ENCODE measurements at places on chromosomes 3 and 15. TPM values are rescaled to one million over a fixed set of nuclear protein-coding genes. Genes with fewer than 3 reads are reported as not detected.

TJP1 gene
- polyA plus RNA-seq = 23.0 TPM

DPPA4 gene
- 0.29 TPM for polyA plus RNA-seq

IVD gene
- 41.4 TPM for polyA plus RNA-seq

GHSR gene
- 0.07 TPM for polyA plus RNA-seq

CTXND1 gene
- polyA plus RNA-seq = 0.10 TPM

ADAMTSL3 gene
- polyA plus RNA-seq = 0.85 TPM

NLGN1 gene
- polyA plus RNA-seq = 0.24 TPM

FRMD5 gene
- 0.10 TPM for polyA plus RNA-seq

PLAAT1 gene
- 0.18 TPM for polyA plus RNA-seq

CCDC54 gene
- not detected for polyA plus RNA-seq

IQSEC1 gene
- 28.0 TPM for polyA plus RNA-seq

TAGLN3 gene
- polyA plus RNA-seq = 0.71 TPM

ZCWPW2 gene
- 0.77 TPM for polyA plus RNA-seq

REC114 gene
- 0.15 TPM for polyA plus RNA-seq

GRCh38 chr3:193875601-193876321 lies 260.2 kb upstream of the HES1 start:
- DNase-seq = no peak

- no peak for DNase-seq
These were observed 605.8 kb upstream of the NAALADL2 start for GRCh38 chr3:174253196-174253823.

- no peak for DNase-seq
These were observed 862.5 kb downstream of the CADM2 start for GRCh38 chr3:85821130-85821756.

GRCh38 chr15:62912808-62913207 lies 129.7 kb upstream of the TPM1 start:
- DNase-seq = no peak

DNA sequence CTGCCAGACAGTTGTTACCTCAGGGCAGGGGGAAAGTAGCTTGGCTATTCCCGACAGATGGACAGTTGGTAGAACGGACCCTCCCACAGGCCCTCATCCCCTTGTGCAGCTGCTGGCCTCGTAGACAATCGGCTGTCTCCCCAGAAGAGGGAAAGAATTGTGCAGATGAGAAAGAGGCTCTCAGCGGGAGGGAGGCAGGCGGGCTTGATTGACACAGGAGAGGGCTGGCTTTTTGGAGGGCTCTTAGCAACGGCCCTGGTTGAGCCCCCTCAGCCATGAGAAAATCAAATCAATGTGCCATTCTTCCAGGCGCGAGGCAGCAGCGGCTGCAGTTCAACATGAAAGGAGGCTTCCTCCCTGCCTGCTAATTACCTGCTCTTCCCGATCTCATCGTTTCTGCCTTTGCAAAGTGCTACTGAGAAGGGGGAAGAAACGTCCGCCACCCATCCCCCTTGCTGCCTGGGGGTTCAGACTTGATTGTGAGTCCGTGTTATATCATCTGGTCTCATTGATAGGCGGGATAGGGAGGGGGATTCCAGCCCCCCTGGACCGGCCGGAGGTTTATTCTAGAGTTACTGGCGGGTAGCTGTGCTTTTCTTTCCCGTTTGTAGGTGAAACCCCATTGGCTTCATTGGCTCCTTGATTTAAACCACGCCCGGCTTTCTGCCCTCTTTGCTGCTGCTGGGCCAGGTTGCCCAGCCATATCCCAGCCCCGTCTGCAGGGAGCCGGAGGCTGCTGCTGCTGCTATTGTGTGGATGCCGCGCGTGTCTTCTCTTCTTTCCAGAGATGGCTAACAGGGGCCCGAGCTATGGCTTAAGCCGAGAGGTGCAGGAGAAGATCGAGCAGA lies at the start of gene TAGLN3:
Gene TAGLN3, plus strand, starts transcription at position 287 of the 848 bp plus-strand sequence. Its CDS starts 501 bp downstream, at position 788.
- peak; percentile 49 for DNase-seq

DNA sequence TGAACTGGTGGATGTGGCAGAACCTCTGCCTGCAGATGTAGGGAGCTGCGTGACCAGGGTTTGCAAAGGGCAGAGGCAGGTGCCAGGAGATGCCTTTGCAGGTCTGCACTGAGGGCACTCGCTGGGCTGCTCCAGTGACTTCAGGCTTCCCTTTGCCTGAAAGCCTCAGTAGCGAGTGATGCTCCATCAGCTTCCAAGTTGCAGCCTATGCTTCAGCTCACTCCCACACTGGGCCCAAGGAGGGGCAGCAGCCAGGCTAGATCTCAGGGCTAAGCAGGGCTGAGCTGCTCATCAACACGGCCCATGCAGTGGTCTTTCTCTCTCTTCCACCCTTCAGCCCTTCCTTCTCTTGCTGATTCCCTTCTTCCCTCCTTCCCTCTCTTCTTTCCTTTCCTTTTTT lies 78.3 kb upstream of the RGMA start:
- no peak for DNase-seq

DNA sequence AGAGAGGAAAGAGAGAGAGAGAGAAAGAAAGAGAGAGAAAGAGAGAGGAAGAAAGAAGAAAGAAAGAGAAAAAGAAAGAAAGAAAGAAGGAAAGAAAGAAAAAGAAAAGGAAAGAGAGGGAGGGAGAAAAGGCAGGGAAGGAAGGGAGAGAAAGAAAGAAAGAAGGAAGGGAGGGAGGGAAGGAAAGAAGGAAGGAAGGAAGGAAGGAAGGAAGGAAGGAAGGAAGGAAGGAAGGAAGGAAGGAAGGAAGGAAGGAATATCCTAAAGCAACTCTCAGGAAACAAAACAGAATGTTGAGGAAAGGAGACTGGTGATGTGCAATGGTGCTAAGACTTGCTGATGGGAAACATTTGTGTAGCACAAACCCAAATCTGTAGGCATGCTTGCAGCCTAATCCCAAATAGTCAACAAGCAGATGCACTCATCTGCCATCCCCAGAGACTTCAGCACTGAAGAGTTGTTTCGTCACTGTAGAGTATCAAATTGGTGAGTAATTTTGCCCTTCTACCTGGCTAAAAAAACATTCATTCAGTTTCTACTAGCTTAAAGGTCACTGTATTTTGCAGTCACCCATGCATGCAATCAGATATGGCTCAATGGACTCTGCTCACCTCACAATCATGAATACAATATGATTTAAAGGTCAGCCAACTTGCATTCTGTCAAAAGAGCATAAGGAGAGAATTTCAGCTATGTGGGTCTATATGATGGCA lies 480.3 kb downstream of the FGF12 start:
- no peak for DNase-seq

GRCh38 chr15:96735632-96736240 lies 405.2 kb downstream of the NR2F2 start:
- DNase-seq = no peak

- DNase-seq = no peak
These were observed 99.9 kb downstream of the GMPS start for GRCh38 chr3:155970398-155970797.

DNA sequence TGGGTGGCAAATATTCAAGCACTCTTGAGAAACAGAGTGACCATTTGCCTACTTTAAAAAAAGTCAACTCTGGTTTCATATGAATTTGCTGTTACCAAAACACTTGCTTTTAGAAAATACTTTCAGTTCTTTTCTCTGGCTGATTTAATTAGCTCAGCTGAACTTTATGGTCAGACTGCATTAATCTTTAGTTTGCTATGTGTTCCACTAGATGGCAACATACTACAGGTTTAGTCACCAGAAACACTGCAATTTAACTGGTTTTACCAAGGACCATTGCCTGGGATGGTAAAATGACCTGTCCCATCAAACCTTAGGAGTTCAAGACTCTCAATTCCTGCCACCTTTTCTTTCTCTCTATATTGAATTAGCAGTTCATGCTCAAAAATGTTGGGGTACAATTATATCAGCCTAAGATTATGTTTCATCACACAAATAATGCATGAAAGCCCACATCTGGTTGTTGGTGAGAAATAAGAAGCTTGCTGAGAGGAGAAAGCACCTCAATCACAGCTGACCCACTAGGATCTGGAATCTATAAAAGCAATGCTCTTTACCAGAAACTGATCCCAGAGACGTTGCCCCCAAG lies 14.2 kb downstream of the EIF4E3 start:
- peak; percentile 74 for DNase-seq

GRCh38 chr3:194925614-194926013 lies 239.9 kb downstream of the FAM43A start:
- no peak for DNase-seq

GRCh38 chr3:141442446-141442845 lies 44.4 kb upstream of the RASA2 start:
- DNase-seq = peak; percentile 91

DNA sequence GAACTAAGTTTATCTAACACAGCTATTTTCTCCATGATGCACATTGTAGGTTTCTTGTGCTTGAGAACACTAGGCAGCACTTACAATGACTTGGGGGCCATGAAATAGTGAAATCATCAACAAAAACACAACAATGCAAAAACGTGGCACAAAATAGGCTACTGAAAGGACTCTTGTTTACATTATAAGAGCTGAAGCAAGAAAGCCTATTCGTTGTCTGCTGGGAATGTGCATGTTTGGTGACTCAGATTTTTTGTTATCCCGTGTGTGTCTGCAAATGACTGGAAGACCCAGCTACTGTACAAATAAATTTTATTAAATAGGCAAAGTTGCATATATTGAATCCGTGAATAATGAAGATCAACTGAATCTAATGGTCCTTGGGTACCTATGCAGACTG lies 85.0 kb downstream of the TCF12 start:
- no peak for DNase-seq

- DNase-seq = no peak
These were observed 483.2 kb upstream of the TBL1XR1 start for GRCh38 chr3:177680472-177680821.

GRCh38 chr15:78617516-78617915 lies 3.3 kb downstream of the CHRNA3 start:
- no peak for DNase-seq

DNA sequence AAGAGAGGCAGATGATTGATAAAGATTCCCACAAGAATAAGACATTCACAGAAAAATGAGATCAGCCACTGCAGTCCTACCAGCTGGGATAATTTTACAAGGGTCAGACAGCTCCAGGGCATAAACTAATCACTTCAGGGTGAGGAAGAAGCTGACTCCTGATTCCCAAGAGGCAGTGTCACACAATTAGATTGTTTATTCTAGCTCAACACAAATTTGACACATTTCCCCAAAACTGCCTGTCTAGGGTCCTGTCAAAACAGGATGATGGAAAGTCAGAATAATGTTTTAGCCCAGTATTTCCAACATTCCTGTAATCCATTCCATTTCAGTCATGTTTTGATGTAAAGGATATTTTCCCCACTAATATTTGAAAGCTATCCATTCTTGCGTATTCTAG lies 110.8 kb downstream of the TNIK start:
- no peak for DNase-seq

DNA sequence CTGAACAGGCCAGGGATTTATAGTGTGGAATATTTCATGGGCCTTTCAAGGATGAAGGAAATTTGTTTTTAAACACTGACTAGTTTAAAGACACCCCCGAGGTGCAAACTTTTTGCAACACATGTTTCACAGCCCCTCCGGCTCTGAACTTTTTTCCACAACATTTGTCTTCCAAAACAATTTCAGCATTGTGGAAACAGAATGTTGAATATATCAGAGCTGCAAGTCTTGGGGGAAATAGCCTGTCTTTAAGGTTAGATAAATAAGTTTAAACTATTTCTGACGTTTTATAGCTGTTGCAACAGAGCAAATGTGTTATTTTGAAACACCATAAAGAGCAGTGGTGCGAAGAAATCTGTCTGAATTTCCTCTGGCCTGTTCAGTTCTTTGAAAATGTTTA lies 229.2 kb upstream of the GOLGA6L4 start:
- DNase-seq = peak; percentile 63

DNA sequence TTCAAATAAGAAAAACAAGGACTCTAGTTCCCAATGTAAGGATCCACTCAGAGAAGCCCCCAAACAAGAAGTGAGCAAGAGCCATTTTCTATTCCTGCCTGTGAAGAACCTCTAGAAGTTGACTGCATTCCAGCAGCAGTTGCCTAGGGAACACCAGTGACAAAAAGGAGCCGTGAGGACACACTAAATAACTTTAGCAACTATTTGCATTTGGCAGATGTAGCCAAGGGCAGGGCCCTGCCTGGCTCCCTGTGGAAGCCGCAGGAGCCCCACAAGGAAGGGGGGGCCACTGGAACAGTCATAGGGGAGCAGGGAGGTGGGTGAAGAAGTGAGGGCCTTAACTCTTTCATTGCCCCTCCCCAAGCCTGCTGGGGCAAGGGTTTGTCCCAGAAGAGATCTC lies 470.2 kb upstream of the PROK2 start:
- DNase-seq = peak; percentile 86

DNA sequence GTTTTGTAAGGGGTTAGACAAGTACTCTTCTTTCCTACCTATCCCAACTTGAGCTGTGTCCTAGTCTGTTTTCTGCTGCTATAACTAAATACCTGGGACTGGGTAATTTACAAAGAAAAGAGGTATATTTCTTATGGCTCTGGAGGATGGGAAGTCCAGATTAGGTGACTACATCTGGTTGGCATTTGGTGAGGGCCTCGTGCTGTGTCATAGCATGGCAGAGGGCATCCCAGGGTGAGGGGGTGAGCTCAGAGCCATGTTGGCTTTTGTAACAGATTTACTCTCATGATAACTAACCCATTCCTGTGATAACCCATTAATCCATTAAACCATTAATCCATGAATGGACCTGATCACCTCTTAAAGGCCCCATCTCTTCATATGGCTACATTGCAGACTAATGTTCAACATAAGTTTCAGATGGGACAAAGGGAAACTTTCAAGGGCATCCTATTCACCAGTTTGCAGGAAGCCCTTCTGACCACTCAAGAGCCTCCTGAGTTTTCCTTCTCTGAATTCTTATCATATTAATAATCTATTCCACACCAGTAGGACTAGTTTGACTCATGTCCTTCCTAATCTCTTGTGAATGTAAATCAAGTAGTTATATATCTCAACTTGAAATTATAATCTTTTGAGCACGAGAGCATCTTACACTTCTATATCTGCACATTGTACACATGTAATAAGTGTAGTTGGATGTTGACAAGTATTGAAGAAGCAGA lies 185.7 kb upstream of the ZPLD1 start:
- no peak for DNase-seq

GRCh38 chr15:73838831-73839426 lies 34.4 kb upstream of the TBC1D21 start:
- peak; percentile 52 for DNase-seq

GRCh38 chr15:62124973-62125303 lies 40.1 kb downstream of the C2CD4B start:
- no peak for DNase-seq

GRCh38 chr3:193831495-193832455 lies 238.8 kb downstream of the OPA1 start:
- no peak for DNase-seq

DNA sequence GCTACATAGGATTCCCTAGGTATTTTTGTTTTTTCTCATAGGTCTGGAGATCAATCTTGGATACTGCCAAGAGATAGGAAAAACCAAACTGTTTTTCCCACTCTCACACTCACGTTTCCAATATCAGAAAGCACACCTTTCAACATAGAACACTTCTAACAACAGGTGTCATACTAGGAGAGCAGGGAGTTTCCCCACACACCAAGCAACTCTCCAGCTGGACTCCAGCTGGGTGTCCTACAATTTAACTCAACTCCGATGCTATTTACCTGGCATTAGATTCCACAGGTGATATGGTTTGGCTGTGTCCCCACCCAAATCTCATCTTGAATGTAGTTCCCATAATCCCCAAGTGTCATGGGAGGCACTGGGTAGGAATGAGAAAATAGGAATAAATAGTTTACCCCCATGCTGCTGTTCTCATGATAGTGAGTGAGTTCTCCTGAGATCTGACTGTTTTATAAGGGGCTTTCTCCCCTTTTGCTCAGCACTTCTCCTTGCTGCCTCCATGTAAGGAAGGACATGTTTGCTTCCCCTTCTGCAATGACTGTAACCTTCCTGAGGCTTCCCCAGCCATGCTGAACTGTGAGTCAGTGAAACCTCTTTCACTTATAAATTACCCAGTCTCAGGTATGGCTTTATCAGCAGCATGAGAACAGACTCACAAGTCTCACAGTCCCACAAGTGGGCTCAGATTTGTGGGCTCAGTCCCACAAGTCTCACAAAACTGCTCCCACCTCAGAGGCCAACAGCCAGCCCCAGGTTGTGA lies 354.5 kb upstream of the THBS1 start:
- DNase-seq = no peak
